ENCODE measurements at places on chromosomes 1 and 21. TPM values are rescaled to one million over a fixed set of nuclear protein-coding genes. Genes with fewer than 3 reads are reported as not detected.
A peak's percentile ranks its signal among the peaks of the same experiment; 100 is the strongest.

ALDH4A1 gene
- 9.3 TPM for total RNA-seq

IFI44L gene
- total RNA-seq: 22.6 TPM

LCE1E gene
- not detected for total RNA-seq

ADIPOR1 gene
- 61.3 TPM for total RNA-seq

GNG5 gene
- 64.6 TPM for total RNA-seq

- no peaks in the 10 kb centered on the region for H3K4me1 ChIP-seq
- no peak overlapping the region for H3K4me3 ChIP-seq
- no peak overlapping the region for H3K27ac ChIP-seq
Measured at GRCh38 chr1:28308750-28309149, 20.1 kb upstream of the MED18 start.

DNA sequence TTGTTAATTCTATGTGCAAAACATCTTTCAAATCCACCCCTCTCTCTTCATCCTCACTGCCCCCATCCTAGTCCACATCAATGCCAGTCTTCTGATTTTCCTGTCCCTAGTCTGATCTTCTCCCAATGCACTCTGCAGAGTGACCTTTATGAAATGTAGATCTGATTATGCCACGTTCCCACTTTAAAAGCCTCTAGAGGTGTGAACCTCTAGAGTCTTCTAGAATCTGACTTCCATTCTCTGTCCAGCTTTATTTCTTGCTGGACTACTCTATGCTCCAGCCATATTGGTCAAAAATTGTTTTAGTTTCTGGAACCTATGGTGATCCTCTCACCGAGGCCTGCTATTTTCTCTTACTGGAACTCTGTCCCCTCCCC lies 32.5 kb downstream of the ZNF648 start:
- peak overlapping the region; percentile 55 for H3K27ac ChIP-seq
- no peaks in the 10 kb centered on the region for H3K27me3 ChIP-seq
- H3K36me3 ChIP-seq: no peaks in the 10 kb centered on the region

DNA sequence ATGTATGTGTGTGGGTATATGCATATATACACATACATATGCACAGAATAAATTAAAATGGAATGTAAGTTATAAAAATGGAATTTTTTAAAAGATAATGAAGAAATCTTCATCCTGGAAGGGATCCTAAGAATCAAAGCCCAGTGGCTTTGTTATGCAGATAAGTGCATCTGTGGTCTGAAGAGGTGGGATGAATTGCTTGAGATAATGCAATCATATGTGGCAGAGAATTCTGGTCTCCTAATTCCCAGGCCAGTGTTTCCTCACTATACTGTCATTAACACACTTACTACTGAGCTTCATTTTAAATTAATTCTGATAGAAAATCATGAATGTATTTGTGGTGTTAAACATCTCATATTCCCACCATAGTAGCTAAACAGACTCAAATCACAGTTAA lies 86.7 kb upstream of the PRMT6 start:
- no peak overlapping the region for H3K4me3 ChIP-seq
- H3K4me1 ChIP-seq: no peaks in the 10 kb centered on the region
- no peak overlapping the region for H3K27ac ChIP-seq
- no peaks in the 10 kb centered on the region for H3K36me3 ChIP-seq
- peaks cover 2% of the 10 kb centered on the region for H3K27me3 ChIP-seq
- DNase-seq: no peak

DNA sequence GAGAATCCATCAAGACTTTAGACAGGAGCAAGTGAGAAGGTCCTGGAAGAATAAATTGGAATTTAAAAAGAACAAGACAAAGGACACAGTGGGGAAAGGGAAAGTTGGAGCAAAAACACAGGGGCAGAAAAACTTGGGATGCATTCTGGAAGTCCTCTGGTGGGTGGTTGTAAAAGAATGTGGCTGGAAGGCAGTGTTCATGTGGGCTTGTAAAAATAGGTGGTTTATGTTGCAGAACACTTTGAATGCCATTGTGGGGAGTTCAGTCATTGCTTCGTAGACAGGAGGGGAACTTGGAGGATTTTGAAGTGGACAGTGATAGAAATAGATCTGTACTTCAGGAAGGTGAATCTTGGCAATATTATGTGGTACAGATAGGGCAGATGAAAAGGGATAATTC lies 15.2 kb downstream of the KIF1B start:
- no peaks in the 10 kb centered on the region for H3K36me3 ChIP-seq
- H3K4me1 ChIP-seq: no peaks in the 10 kb centered on the region
- no peak for DNase-seq
- H3K27ac ChIP-seq: no peak overlapping the region
- H3K4me3 ChIP-seq: no peak overlapping the region

GRCh38 chr21:39107739-39108138 lies 75.5 kb downstream of the PSMG1 start:
- no peak overlapping the region for H3K27ac ChIP-seq
- DNase-seq: no peak
- no peaks in the 10 kb centered on the region for H3K4me1 ChIP-seq
- no peak overlapping the region for H3K4me3 ChIP-seq

GRCh38 chr21:39182484-39183271 lies 573 bp downstream of the PSMG1 start:
- H3K27ac ChIP-seq: no peak overlapping the region
- H3K36me3 ChIP-seq: no peaks in the 10 kb centered on the region
- H3K4me1 ChIP-seq: peaks cover 6% of the 10 kb centered on the region
- H3K27me3 ChIP-seq: no peaks in the 10 kb centered on the region

- no peak for DNase-seq
- H3K27me3 ChIP-seq: no peaks in the 10 kb centered on the region
- H3K4me3 ChIP-seq: no peak overlapping the region
Measured at GRCh38 chr1:23475134-23475628, 8.8 kb downstream of the ASAP3 start.

DNA sequence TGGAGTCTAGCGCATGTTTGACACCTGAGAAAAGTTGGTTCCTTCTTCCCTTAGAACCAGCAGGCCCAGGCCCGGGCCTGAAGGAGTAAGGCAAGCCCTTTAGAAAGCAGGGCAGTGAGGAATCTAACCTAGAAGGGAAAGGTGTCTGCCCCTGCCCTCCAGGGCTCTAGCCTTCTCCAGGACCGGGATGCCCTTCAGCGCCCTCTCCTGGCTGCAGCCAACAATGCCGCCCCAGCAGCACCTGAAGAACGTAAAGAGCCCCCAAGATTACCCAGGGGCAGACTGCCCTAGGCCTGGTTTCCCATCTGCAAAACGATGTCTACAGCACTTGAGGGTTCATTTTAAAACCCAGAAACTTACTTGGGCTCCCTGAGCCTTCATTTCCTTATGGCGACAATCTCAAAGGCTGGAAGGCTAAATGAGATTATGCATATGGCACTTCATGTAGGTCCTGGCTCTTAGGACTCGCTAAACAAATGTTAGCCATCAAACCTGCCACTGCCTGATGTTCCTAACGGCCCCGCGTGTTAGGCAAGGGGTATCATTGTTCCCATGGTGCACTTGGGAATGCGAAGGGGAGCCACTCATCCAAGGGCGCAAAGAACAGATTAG lies 106.7 kb upstream of the KLHDC7A start:
- no peak for DNase-seq
- no peaks in the 10 kb centered on the region for H3K4me1 ChIP-seq
- H3K36me3 ChIP-seq: no peaks in the 10 kb centered on the region

DNA sequence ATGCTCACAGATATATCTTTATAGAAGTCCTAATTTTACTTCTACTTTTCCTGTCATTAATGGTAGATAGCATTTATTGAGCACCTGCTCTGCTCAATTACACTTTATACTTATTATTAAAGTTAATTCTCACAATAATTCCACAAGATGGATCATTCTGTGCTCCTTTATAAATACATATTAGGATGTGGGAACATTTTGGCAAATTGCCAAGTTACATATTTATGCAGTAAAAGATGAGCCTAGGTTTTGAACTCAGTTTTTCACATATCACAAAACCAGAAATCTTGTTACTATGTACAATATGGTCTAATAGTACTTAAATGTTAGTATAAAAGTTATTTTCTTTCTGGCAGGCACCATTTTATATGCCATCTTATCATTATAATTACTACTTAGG lies 895.0 kb upstream of the B3GALT2 start:
- no peak overlapping the region for H3K27ac ChIP-seq
- DNase-seq: no peak
- H3K36me3 ChIP-seq: no peaks in the 10 kb centered on the region
- H3K4me1 ChIP-seq: no peaks in the 10 kb centered on the region

DNA sequence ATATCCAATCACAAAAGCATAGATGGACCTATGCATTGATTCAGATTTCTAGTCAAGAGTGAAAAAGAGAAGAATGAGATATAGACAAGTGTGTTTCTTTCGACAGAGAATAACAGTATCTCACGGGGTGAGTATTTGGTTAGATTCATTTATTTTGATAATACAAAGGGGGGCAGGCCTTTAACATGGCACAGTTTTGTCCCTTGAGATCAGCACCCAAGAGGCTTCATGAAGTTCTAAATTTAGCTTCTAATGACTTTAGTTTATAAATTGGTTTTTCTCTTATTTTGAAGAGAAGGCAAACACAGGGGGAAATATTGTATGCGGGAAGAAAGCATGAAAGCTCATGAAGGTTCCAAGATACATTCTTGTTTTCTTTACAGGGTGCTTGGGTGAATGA lies at the start of gene OR1C1:
OR1C1 (minus strand) TSS at position 101 of the 400 bp plus-strand sequence. CDS start 2,150 bp downstream, outside the sequence.
- H3K36me3 ChIP-seq: no peaks in the 10 kb centered on the region
- H3K4me1 ChIP-seq: no peaks in the 10 kb centered on the region
- no peak within 1 kb of the TSS for H3K4me3 ChIP-seq
- no peaks in the 10 kb centered on the region for H3K27me3 ChIP-seq
- no peak for DNase-seq

GRCh38 chr1:107894605-107895004 lies 70.4 kb downstream of the VAV3 start:
- DNase-seq: no peak
- no peaks in the 10 kb centered on the region for H3K4me1 ChIP-seq
- no peak overlapping the region for H3K4me3 ChIP-seq
- H3K27ac ChIP-seq: no peak overlapping the region

- H3K4me1 ChIP-seq: no peaks in the 10 kb centered on the region
- no peak for DNase-seq
- H3K4me3 ChIP-seq: no peak overlapping the region
- no peaks in the 10 kb centered on the region for H3K27me3 ChIP-seq
- no peaks in the 10 kb centered on the region for H3K36me3 ChIP-seq
- H3K27ac ChIP-seq: no peak overlapping the region
Measured at GRCh38 chr1:100622037-100622436, 84.1 kb downstream of the GPR88 start.

DNA sequence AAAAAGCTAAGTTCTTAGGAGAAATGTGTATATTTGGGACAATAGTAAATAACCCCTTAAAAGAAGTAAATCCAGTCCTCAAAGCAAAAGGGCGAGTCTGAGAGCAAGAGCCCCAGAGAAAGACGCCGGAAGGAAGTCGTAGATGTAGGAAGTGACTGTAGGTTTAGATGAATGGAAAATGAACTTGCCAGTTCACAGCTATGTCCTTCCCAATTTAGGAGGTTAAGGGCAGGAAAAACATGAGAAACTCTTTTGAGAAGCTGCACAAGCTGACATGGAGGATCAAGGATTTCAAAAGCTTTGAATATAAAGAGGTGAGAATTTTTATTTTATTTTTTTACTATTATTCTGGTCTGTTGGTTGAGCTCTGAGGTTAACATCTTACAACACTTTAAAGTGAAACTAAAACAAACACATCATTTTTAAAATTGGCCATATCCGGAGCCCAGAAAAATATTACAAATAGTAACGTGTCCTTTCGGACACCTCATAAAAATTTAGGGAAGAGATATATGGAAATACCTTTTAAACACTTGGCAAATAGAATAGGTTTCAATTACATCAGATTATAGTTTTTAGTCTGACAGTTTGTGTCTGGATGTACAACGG lies 1178.6 kb downstream of the MRPL39 start:
- H3K27ac ChIP-seq: no peak overlapping the region
- no peaks in the 10 kb centered on the region for H3K36me3 ChIP-seq
- no peak for DNase-seq
- no peaks in the 10 kb centered on the region for H3K27me3 ChIP-seq

GRCh38 chr1:30814292-30814691 lies 56.7 kb upstream of the LAPTM5 start:
- H3K4me3 ChIP-seq: no peak overlapping the region
- no peak for DNase-seq
- H3K36me3 ChIP-seq: no peaks in the 10 kb centered on the region
- H3K27me3 ChIP-seq: no peaks in the 10 kb centered on the region
- no peak overlapping the region for H3K27ac ChIP-seq
- no peaks in the 10 kb centered on the region for H3K4me1 ChIP-seq

GRCh38 chr1:95073446-95073845 lies 695 bp upstream of the ALG14 start:
- H3K36me3 ChIP-seq: no peaks in the 10 kb centered on the region
- H3K4me1 ChIP-seq: no peaks in the 10 kb centered on the region
- H3K4me3 ChIP-seq: peak overlapping the region; percentile 58
- H3K27me3 ChIP-seq: no peaks in the 10 kb centered on the region

- no peaks in the 10 kb centered on the region for H3K4me1 ChIP-seq
- peaks cover 4% of the 10 kb centered on the region for H3K36me3 ChIP-seq
- H3K27ac ChIP-seq: no peak overlapping the region
- peak; percentile 17 for DNase-seq
- no peak overlapping the region for H3K4me3 ChIP-seq
Measured at GRCh38 chr1:19373211-19374082, 61.3 kb downstream of the SLC66A1 start.

Data from aorta (tissue), 5 donors.